ENCODE measurements at places on chromosomes 5 and 9.

- DNase-seq: no peak
These were observed 499.5 kb downstream of the ENC1 start for GRCh38 chr5:74141053-74141452.

DNA sequence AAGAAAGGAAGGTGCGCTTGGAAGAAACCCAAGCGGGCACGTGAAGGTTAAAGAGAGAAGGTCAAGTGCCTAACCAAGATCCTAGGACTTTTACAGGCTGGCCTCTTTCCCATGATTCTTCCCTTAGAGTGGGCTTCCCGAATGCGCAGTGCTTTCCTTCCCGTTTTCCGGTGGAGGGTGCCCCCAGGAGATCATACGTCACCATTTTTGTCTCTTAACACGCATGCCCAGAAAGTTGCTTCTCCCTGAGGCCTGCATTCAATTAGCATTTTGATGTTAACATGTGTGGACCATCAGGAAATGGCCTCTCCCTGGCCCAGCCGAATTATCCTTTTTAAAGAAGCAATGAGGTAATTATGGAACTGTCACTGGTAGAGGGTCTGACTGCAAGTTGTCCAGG, 1.9 kb upstream of the RUSC2 start:
- DNase-seq: no peak

DNA sequence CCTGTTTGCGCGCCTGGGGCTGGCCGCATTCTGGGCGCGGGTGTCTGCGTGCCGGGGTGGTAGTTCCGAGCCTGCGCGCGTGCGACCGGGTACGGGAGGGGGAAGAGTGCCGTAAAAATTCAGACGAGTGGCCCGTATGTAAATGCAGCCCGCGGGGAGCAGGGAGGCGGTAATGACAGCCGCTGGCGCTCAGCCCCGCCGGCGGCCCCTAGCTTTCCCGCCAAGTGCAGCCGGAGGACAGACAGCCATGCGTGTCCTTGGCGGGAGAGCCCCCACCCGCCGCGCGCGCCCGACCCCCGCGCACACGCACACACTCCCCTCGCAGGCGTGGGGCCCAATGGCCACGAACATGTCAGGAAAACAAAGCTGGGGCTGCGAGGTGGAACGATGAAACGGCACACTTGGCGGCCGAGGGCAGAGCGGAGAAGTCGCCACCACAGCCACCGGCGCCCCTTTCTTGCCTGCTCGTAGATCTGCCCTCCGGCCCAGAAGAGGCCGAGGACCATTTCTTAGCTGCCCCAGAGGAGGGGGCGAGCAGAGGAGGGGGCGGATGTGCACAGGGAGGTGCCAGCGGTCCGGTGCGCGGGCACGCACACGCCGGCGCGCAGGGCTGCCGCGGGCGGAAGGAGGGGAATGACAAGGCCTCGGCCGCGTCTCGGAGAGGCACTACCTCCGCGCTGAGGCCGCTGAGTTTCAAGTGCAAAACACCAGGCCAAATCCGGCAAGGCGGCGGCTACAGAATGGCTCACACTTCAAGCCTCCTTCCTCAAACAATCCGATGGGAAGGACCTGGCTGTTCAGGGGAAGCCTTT, 208.4 kb downstream of the MEF2C start:
- no peak for DNase-seq

DNA sequence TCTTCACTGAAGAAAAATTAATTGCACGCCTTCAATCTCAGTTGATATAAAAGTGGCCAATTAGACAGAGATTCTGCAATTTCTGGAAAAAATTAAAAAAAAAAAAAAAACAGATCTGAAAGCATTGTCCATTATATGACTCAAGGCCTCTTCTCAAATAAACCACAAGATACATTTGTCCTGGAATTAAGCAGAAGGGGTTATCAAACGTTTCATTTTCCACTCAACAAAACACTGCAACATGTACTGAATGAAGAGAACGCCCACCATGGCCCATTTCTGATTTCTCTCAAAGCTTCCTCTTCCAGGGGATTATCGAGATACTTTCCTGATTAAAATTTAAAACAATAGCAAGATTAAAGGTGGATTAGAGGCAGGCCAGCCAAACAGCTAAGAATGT, 5.8 kb upstream of the PAPPA start:
- DNase-seq: no peak

- DNase-seq: no peak
These were observed 15.9 kb upstream of the RPL26L1 start for GRCh38 chr5:172943283-172943841.

- DNase-seq: no peak
These were observed 106.6 kb upstream of the DPYSL3 start for GRCh38 chr5:147616421-147616820.

- DNase-seq: no peak
These were observed 8.3 kb downstream of the EDIL3 start for GRCh38 chr5:84376346-84376745.

GRCh38 chr5:56366986-56367385, 133.9 kb upstream of the ANKRD55 start:
- DNase-seq: no peak

GRCh38 chr9:74334271-74334670, 162.9 kb upstream of the RORB start:
- no peak for DNase-seq

DNA sequence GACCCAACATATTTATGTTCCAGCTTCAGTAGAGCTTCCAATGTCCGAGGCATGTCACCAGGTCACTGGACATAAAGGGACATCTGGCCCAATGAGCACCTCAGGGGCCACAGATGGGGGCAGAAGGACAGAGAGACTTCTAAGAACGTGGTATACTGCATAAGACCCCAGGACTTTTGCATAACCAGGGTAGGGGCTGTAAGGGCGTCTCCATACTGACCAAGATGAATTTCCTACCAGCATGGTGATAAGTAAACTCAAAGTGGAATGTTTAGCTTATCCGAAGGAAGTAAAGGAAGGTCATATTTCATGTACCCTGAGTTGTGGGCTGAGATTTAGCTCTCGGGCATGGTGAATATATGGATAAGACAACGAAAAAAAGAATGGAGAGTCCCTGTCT, 17.5 kb upstream of the COL27A1 start:
- no peak for DNase-seq

DNA sequence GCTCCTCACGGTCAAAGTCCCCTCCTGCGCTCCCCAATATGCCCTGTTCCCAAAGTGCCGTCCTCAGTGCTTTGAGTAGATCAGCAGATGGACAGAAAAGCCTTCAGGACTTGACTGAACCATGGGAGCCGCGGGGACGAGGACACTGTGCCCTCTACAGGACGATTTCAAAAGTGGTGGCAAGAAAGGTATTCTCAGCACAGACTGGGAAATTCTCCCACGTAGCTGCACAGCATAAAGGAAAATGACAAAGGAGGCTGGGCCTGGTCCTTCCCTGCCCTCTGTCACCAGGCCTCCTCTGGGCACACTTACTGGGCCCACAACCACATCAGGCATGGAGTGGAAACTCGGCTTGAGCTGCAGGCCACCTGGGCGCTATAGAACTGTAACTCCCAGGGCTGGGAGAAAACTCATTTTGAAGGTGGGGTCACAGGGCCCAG, 16.7 kb upstream of the MTMR12 start:
- DNase-seq: peak; percentile 19

- no peak for DNase-seq
These were observed 2.9 kb downstream of the PLCXD3 start for GRCh38 chr5:41507501-41507900.

- DNase-seq: no peak
These were observed 164.1 kb upstream of the ZNF618 start for GRCh38 chr9:113712053-113712452.

DNA sequence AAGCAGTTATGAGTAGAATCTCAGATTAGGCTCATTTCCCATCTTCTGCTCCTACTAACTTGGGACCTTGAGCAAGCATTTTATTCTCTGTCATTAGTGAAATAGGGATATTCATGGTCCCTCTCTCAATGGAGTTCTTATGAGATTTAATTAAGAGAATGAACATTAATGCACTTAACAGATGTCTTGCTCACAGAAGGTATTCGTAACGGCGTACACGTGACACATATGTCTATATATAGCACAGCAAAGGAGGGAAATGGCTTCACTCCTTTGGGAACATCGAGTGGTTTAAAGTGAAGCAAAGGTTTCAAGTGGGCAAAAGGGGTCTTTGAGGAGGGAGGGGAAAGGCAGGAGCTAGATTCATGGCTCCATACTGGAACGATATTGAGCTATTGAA, 24.6 kb downstream of the KDM4C start:
- DNase-seq: no peak

GRCh38 chr5:163682234-163682633, 176.8 kb downstream of the MAT2B start:
- DNase-seq: no peak

Measured in activated T-helper 1 cell treated with anti-CD3 and anti-CD28 coated beads, Interleukin-2, amount 50 U/mL, for 16 hours (primary cell).